Psoas muscle (tissue), 8 donors: ENCODE measurements at places on chromosomes 11 and 22. TPM values are rescaled to one million over a fixed set of nuclear protein-coding genes. Genes with fewer than 3 reads are reported as not detected.

DNA sequence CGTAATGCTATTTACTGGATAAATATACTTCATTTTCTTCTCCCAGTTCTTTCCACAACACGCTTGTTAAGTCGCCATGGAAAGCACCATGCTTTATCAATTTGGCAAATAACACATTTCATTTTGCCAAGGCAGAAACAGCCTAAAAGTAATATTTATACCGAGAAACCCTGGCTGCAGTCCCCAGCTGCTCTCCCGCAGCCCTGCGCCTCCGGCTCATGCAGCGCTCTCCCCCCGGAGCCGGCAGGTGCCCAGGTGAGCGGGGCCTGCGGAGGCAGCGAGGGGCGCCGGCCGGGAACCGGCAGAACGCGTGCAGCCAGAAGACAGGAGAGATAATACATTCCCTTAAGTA, 681 bp upstream of the ARHGEF12 start:
- DNase-seq: no peak

GRCh38 chr22:24155627-24156140, 25.6 kb upstream of the SUSD2 start:
- DNase-seq: peak; percentile 88

- DNase-seq: no peak
Observed at GRCh38 chr11:34308913-34309585, 48.8 kb downstream of the ABTB2 start.

DNA sequence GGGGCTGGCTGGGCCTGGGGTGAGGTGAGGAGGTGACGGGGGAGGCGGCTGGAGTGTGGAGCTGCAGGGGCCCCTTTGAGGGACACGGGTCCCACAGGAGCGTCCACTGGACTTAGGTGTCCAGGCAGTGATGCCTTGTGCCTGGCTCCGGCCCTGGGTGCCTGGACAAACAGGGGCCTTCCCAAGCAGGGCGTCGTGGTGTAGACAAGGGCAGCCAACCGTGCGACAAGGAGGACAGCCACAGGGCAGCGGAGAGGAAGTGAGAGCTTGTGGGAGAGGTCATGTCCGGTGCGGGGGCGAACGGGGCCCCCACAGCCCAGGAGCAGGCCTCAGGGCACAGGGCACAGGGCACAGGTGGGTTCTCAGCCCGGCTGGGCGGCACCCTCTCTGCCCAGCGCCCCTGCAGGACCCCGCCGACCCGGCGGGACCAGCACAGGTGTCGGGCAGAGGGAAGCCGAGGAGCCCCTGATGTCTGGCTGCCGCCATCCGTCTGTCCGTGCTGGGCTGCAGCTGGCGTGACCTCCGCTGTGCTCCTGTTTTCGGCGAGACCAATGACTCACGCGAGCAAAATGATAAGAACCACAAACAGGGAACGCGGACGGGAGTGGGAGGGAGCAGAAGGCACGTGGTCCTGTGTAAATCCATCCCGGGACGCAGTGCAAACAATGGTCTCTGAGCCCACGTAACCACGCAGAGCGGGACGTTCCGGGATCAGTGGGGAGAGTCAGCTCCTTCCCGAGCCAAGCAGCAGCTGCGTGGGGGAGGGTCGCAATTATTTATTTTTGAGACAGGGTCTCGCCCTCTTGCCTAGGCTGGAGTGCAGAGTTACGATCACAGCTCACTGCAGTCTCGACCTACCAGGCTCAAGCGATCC, 49.1 kb upstream of the A4GALT start:
- DNase-seq: peak; percentile 68

GRCh38 chr11:77073328-77074001, 6.7 kb downstream of the CAPN5 start:
- peak; percentile 90 for DNase-seq

DNA sequence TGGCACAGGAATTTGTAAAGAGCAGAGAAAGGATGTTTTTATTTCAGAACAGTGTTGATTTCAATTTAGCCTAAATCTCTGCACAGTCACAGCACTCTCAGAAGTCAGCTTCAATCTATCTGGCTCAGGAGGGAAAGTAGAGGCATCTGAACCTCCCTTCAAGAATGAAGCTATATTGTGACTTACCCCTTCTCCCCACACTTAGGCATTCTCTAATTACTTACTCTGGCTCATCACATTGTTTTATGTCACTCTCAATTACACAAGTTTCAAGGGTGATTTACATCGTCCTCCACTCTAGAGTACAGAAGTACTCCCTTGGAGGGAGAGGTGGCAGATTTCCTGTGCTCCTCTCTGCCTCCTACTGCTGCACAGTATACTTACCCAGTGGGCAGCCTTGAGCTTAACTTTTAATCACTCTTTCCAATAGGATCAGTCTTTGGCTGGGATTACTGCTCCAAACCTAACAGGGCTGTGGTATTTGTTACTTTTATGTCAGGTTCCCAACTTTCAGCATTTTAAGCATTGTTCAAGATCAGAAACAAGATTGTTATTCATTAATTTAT, 211.4 kb downstream of the AASDHPPT start:
- no peak for DNase-seq

GRCh38 chr11:10155793-10156490, 138.1 kb downstream of the SBF2 start:
- DNase-seq: no peak

- no peak for DNase-seq
Observed at GRCh38 chr11:95426823-95427462, 195.9 kb upstream of the SESN3 start.

RIMBP3B gene
- total RNA-seq: not detected

PPFIA1 gene
- total RNA-seq: 49.5 TPM

LRRN4CL gene
- 4.7 TPM for total RNA-seq

OR51B4 gene
- not detected for total RNA-seq

SCN4B gene
- total RNA-seq: 15.1 TPM

JRKL gene
- 6.7 TPM for total RNA-seq

FGF3 gene
- not detected for total RNA-seq

CATSPERZ gene
- not detected for total RNA-seq
